ENCODE measurements at places on chromosomes 5 and 9. TPM values are rescaled to one million over a fixed set of nuclear protein-coding genes. Genes with fewer than 3 reads are reported as not detected.

The TICAM2 gene
- 2.1 TPM for total RNA-seq

The PTPN3 gene
- total RNA-seq = 5.4 TPM

The TMEFF1 gene
- 0.50 TPM for total RNA-seq

The ENTREP1 gene
- total RNA-seq = not detected

The CACNA1B gene
- total RNA-seq = 0.02 TPM

The CDC14B gene
- total RNA-seq = 13.9 TPM

The FOXE1 gene
- 0.96 TPM for total RNA-seq

The F2RL1 gene
- total RNA-seq = 1.6 TPM

DNA sequence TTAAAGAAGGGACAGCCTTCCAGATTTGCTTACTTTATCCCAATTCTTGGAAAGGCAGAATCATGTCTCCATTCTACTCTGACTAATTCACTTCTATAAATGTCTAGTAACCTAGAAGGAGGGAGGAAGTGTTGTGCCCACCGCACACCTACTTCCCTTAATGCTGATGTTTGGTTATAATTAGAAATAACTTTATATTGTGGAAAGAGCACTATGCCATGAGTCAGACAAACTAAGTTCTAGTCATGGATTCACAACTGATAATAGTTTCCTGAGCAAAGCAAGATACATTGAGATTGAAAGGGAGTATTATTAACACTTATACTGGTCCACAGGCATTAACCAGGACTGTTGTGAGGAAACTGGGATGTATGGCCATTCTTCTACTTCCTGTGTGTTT, 345.9 kb upstream of the RPS23 start:
- DNase-seq = no peak

DNA sequence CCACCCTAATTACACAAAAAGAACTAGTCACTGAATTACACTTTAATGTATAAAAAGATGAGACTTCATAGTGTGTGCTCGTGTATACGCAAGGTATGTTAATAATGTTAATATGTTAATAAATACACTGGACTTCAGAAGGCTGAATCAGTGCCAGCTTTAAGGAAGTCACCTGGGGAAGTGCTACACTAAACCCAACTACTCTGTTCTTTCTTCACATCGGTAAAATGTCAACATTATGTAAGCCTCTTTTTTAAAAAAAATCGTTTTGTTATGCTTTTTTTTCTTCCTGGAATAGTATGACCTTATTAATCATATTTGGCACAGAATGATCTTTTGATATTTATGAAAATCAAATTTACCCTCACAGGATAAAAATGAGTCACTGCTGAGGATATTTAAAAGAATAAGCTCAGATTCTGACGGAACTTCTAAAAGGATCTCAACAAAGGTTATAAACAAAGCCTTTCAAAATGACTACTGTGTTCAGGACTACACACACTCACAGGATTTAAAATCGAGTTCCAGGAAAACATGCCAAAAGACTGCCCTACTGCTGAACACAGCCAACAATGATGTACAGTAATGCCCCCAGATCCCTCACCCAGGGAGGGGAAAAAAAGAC, 75.9 kb downstream of the AUH start:
- no peak for DNase-seq

- no peak for DNase-seq
These were observed 310.2 kb downstream of the PDE4D start for GRCh38 chr5:59583151-59583809.

DNA sequence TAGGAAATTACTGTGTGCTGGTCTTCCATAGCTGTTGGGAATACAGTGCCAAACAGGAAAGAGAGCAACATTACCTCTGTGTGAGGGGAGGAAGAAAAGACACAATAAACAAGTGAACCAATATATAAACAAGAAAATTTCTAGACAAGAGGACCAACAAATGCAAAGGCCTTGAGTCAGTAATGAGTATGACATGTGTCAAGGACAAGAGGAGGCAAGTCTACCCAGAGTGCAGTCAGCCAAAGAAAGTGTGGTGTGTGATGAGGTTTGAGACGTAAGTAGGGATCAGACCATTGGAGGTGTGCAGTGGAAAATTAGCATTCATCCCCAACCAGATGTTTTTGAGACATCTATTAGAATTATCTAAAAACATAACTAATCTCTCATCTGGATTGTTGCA, 69.5 kb upstream of the CDH6 start:
- no peak for DNase-seq

GRCh38 chr5:65961633-65962032, 35.3 kb downstream of the ERBIN start:
- DNase-seq = peak; percentile 34

DNA sequence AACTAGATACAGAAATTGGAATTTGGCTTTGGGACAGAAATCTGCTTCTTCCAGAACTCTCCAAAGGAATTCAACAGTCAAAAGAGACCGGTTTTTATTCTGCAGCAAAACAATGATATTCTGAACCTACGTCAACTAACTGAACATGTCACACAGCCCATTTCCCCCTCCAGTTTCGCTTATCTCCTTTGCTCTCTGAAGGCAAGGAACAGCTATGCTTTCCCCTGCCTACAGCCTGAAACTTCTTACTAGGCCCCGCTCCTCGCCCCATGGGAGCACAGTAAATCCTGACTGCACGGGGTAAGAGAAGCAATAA, 488 bp downstream of the SKIC3 start:
- no peak for DNase-seq

DNA sequence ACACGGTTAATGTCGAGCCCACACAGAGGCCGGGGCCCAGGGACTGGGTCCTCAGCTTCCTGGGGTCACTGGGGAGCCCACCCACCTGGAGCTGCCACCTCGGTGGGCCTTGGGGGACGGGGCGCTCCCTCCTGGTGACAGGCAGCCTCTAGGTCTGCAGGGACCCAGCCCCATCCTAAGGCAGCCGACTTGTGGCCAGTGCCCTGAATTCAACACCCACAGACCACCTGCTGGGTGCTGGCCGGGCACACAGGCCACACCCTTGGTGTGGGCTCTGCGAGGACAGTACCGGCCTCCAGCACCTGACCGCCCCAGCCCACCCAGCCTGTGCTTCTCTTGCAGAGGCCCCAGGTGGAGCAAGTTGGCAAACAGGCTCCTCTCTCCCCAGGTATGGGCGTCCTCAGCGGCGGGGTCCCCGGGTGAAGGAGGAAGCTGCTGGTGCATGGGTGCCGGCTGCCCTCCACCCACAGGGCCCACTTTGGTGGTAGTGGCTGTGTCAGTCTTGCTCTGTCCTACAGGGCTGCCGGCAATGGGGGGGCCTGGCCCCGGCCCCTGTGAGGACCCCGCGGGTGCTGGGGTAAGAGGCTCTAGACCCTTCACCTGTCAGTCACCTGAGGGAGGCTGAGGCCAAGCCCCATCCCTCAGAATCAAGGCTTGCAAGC, 8.3 kb downstream of the ENTPD8 start:
- no peak for DNase-seq

DNA sequence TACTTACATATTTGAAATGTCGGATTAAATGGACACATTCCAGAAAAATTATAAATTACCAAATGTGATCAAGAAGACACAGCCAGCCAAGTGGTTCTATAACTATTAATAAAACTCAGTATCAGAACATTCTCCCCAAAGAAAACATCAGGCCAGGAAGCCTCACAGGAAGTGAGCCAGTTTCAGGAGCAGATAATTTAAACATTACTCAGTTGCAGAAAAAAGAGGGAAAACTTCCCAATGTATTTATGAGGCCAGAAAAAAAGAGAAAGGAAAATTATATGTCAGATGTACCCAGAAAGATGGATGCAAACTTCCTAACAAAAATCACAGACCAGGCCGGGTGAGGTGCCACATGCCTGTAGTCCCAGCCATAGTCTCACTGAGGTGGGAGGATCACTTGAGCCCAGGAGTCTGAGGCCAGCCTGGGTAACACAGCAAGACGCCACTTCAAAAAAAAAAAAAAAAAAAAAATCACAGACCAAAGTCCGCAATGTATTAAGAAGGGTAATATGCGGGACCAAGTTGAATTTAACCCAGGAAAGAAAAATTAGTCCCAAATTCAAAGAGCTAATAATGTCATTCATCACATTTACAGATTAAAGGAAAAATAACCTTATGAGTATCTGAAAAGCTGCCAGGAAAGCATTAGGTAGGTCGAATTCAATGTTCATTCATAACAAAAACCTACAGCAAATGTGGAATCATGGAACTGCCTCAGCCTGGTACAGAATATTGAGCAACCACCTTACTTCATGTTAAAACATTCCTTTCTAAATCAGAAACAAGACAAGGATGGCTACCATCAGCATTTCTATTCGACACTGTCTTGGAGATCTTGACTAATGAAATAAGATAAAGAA, 37.2 kb upstream of the NRARP start:
- no peak for DNase-seq

- no peak for DNase-seq
These were observed 14.5 kb downstream of the SLC6A18 start for GRCh38 chr5:1239505-1240251.
